ENCODE measurements at places on chromosomes 4 and X.

GRCh38 chr4:156654410-156654809 lies 317.2 kb downstream of the PDGFC start:
- no peak for DNase-seq
- H3K36me3 ChIP-seq = no peaks in the 10 kb centered on the region
- no peaks in the 10 kb centered on the region for H3K4me1 ChIP-seq
- H3K27ac ChIP-seq = no peak overlapping the region
- no peak overlapping the region for H3K4me3 ChIP-seq

DNA sequence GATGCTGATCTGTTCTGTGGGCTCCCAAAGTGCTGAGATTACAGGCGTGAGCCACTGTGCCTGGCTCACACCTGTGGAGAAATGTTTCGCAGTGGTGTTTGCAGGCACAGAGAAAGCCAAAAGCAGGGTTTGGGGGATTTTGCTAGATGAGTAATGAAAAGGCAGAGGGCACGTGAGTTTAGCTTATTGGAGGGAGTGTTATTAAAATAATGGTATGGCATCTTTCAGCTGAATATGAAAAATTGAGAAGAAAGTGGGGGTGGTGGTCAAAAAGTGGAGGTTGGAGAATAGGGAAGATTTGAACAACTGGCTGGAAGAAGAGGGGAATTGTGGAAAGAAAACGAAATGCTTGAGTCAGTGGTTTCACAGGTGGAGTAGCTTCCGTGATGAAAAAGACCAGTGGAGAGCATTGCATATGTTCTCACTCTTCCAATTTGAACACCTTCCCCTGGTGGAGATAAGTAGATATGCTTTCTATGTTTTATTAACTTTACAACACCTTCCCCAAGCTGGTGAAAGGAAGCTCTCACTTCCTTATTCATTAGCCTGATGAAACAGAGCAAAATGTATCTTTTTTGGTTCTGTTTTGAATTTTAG lies 1.1 kb upstream of the CHST7 start:
- H3K27me3 ChIP-seq = peaks cover 9% of the 10 kb centered on the region
- no peak for DNase-seq
- H3K27ac ChIP-seq = no peak overlapping the region
- H3K36me3 ChIP-seq = no peaks in the 10 kb centered on the region

- no peaks in the 10 kb centered on the region for H3K27me3 ChIP-seq
- H3K36me3 ChIP-seq = no peaks in the 10 kb centered on the region
- H3K4me1 ChIP-seq = peaks cover 3% of the 10 kb centered on the region
- H3K4me3 ChIP-seq = peak overlapping the region; percentile 65
Observed at GRCh38 chrX:46953597-46953996, 41.4 kb downstream of the JADE3 start.

DNA sequence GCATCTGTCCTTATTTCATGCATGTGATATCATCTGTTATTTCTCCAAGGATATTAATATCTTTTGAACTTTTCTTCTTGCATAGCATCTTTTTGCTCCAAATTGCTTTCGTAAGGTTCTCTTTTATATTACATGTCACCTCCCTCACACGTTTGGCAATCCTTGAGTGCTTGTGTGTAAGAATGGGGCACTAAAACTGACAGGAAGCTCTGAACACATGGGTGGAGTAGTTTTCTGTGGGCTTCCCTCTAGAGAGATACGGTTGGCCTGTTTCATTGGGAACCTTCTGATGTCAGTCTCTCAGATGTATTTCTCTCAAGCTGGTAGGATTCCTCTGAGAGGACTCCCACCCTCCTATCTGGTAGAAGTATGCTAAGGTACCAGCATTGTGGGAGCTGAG lies 223.0 kb downstream of the MID1 start:
- no peaks in the 10 kb centered on the region for H3K4me1 ChIP-seq
- no peak overlapping the region for H3K4me3 ChIP-seq
- no peaks in the 10 kb centered on the region for H3K36me3 ChIP-seq
- no peaks in the 10 kb centered on the region for H3K27me3 ChIP-seq

GRCh38 chrX:34656467-34656841 lies 631 bp downstream of the TMEM47 start:
- peak overlapping the region; percentile 90 for H3K4me3 ChIP-seq
- no peaks in the 10 kb centered on the region for H3K4me1 ChIP-seq
- no peaks in the 10 kb centered on the region for H3K36me3 ChIP-seq
- peak; percentile 71 for DNase-seq
- H3K27me3 ChIP-seq = peaks cover 4% of the 10 kb centered on the region

- peaks cover 2% of the 10 kb centered on the region for H3K4me1 ChIP-seq
- H3K4me3 ChIP-seq = no peak overlapping the region
- peaks cover 89% of the 10 kb centered on the region for H3K36me3 ChIP-seq
- H3K27me3 ChIP-seq = no peaks in the 10 kb centered on the region
Observed at GRCh38 chr4:139682309-139682708, 16.7 kb downstream of the MGST2 start.

GRCh38 chr4:179582164-179582905 lies 2140.1 kb upstream of the AGA start:
- no peak overlapping the region for H3K4me3 ChIP-seq
- no peak overlapping the region for H3K27ac ChIP-seq
- no peak for DNase-seq
- H3K4me1 ChIP-seq = no peaks in the 10 kb centered on the region
- H3K27me3 ChIP-seq = no peaks in the 10 kb centered on the region

DNA sequence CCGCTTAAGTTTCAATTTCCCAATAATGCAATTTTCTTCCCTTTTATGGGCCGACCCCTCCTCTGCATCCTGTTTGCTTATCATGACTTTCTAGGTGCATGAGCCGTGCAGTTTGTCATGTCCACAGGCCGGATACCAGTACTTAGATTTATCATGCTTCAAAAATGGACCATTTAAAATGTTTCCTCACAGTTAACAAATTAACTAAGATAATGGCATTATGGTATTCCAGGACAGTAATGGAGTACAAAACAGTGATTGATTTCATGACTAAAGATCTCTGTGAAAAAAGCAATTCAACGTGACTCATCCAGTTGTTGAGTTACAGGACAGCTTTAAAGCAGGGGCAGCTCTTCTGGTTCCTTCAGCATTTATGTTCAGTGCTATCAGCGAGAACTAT lies 23.0 kb downstream of the SNX25 start:
- no peak overlapping the region for H3K27ac ChIP-seq
- peaks cover 12% of the 10 kb centered on the region for H3K4me1 ChIP-seq
- H3K36me3 ChIP-seq = no peaks in the 10 kb centered on the region

- H3K4me3 ChIP-seq = no peak overlapping the region
- DNase-seq = no peak
- no peaks in the 10 kb centered on the region for H3K36me3 ChIP-seq
- no peaks in the 10 kb centered on the region for H3K4me1 ChIP-seq
- H3K27me3 ChIP-seq = no peaks in the 10 kb centered on the region
- no peak overlapping the region for H3K27ac ChIP-seq
Observed at GRCh38 chrX:130098210-130098552, 12.1 kb downstream of the ELF4 start.
